ENCODE measurements at places on chromosomes 16 and 17.
A peak's percentile ranks its signal among the peaks of the same experiment; 100 is the strongest.

DNA sequence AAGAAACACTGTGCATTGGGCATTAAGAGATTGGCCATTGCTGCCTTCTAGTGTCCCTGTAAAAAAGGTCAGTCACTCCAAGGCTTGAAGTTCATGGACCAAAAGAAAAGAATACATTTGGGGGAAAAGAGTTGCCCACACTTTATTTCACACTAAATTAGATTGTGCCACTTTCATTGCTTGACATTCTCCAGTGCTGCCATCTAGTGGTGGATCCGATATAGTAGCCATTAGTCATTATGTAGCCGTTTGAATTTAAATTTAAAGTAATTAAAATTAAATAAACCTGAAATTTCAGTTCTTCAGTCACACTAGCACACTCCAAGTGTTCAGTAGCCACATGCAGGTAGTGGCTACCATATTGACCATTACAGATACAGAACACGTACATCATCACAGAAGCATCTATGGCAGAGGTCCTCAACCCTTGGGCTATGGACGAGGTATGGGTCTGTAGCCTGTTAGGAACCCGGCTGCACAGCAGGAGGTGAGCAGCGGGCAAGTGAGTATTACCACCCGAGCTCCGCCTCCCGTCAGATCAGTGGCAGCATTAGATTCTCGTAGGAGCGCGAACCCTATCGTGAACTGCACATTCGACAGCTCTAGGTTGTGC is 21.9 kb upstream of the CDH5 start:
- DNase-seq, result no peak

DNA sequence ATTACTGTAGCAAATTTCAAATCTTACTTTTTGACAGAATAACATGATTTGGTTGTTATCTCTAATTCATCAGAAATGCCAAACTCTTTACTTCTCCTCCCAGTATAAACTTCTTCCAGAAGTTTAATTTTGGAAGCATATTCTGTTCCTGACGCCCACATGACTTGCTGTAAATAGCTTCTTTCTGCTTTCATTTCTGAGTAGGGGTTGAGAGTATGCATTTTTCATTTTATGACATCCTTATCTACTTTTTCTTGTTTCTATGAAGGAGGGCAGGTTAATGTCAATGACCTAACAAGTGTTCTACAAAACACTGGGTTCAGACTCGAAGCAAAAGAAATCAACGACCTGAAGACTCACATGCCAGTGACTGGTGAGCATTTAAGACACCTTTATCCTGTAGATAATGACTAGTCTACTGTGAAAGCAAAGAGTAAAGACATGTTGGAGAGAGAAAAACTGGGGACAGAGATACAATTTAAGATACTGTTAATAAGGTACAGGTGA is 36.5 kb upstream of the EFCAB3 start:
- DNase-seq, result no peak

DNA sequence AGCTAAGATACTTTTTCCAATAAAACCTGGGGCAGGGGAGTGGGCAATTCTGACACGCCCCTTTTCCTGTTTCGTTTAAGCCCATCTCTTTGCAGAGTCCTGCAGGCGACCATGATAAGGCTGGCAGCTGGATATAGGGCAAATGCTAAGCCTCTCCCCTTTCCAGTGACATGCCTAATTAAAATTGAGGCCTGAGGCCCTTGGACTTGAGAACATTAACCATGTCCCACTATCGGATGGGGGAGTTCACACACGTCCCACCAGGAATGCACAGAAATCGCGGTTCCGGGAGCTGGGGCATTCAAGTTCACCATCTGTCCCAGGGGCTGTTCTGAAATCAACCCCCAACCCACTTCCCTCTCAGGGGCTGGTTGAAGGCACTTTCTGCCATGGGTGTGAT is 109.2 kb upstream of the FOXF1 start:
- DNase-seq, result no peak

DNA sequence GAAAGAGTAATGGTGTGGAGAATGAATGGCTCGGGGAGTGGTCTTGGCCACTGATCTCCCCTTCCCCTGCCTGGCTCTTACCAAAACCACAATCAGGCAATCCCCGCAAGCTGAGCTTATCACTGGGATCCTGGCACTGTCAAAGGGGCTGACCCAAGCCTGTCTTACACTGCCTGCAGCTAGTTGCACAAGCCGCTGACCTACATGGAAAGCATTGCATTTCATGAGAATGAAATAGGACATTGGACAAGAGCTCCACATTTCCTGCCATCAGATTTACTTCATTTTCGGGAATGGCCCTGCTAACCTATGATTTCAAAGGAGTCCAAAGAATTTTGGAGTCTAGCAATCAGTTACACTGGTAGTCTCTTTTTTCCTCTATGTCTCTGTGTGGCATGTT is 146.4 kb downstream of the PCTP start:
- DNase-seq, result no peak

- DNase-seq, result no peak
Observed at GRCh38 chr17:6402258-6402657, 32.7 kb downstream of the AIPL1 start.

DNA sequence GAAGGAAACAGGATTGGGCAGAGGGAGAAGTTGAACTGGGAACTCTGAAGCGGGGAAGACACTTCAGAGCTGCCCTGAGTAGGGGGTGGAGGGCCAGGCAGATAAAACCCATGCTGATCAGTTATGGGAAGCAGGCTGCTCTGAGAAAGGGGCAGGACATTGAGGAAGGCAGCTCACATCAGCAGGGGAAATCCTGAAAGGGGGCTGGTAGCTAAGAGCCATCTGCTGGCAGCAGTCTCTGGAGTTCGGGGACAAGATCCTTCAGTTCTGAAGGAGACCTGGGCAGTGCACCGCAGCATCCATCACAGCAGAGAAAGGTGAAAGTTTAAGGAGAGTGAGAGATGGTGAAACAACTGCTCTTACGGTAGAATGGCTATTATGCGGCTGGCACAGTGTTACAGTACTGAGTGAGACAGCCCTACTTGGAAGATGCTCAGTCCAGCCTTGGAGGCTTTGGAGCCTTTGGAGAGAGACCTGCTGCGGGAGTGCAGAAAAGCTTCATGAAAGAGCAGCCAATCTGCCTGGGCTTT is 5.4 kb upstream of the KIF18B start:
- no peak for DNase-seq

DNA sequence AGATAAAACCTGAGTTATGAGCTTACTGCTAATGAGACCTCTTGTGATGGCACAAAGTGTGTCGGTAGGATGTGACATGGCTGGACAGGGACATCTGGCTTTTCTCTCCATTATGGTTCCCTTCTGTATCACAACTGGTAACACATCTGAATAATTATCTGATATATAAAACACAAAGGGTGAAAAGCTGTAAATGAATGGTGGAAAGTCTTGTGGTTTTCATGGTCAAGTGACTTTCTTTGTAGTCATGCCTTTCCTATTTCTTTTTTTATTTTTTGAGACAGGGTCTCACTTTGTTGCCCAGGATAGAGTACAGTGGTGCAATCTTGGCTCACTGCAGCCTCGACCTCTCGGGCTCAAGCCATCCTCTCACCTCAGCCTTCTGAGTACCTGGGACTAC is 35.3 kb upstream of the ZFHX3 start:
- no peak for DNase-seq

- DNase-seq, result peak; percentile 94
Observed at GRCh38 chr17:1714427-1714979, 4.3 kb upstream of the TLCD2 start.

GRCh38 chr16:68379472-68380347 is 68.6 kb downstream of the SMPD3 start:
- DNase-seq, result no peak

- no peak for DNase-seq
Observed at GRCh38 chr17:83107656-83108048, 28.2 kb downstream of the METRNL start.

DNA sequence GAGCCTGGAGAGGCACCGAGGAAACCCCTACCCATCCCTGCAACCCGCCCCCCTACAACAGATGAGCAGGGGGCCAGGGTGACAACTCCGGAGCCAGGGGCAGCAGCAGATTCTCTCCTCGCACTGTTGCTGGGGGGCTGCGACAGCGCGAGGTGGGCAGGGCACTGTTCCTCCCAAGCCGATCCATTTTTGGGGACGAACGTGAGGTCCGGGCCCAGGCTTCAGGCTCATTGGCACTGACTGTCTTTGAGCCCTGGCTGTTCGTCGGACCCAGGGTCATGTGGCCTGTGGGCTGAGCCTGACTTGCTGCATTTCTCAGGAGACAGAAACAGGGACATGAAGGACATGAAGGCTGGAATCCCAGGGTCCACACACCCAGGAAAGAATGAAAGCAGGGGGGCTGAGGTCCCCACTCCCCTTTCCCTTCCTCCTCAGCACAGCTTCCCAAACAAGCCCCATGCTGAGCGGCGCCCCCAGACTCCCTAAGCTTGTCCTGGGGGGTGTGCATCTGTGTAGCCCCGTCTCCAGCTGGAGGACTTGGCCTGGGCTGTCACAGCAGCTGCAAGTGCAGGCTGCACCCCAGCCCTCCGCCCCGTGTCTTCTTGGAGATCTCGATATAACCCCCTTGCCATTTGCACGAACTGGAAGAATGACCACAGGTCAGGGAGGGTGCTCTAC is 18.7 kb downstream of the CEP295NL start:
- no peak for DNase-seq

DNA sequence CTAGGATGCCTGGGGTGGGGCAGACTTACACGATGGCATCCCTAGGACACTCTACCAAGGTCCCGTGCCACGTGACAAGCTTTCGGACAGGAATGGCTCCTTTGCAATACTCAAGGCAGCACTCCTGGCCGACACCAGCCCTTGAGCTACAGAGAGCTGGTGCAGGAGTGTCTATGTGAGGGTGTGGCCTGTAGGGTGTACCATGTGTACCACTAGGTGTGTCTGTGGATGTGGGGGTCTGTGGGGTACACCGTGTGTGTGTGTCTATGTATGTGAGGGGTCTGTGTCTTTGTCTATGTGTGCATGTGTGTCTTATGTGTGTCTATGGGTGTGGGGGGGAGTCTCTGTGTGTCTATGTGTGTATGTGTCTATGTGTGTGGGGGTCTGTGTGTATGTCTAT is 1.9 kb upstream of the TLE7 start:
- no peak for DNase-seq

GRCh38 chr17:72603420-72604242 is 482.8 kb downstream of the SOX9 start:
- peak; percentile 63 for DNase-seq

- DNase-seq, result no peak
Observed at GRCh38 chr16:15837761-15838160, 19.1 kb downstream of the MYH11 start.

- no peak for DNase-seq
Observed at GRCh38 chr17:4849011-4849536, 15.9 kb downstream of the MINK1 start.

- no peak for DNase-seq
Observed at GRCh38 chr17:326010-326621, 26.5 kb downstream of the RPH3AL start.

GRCh38 chr16:52743707-52744106 is 196.8 kb upstream of the TOX3 start:
- DNase-seq, result no peak

DNA sequence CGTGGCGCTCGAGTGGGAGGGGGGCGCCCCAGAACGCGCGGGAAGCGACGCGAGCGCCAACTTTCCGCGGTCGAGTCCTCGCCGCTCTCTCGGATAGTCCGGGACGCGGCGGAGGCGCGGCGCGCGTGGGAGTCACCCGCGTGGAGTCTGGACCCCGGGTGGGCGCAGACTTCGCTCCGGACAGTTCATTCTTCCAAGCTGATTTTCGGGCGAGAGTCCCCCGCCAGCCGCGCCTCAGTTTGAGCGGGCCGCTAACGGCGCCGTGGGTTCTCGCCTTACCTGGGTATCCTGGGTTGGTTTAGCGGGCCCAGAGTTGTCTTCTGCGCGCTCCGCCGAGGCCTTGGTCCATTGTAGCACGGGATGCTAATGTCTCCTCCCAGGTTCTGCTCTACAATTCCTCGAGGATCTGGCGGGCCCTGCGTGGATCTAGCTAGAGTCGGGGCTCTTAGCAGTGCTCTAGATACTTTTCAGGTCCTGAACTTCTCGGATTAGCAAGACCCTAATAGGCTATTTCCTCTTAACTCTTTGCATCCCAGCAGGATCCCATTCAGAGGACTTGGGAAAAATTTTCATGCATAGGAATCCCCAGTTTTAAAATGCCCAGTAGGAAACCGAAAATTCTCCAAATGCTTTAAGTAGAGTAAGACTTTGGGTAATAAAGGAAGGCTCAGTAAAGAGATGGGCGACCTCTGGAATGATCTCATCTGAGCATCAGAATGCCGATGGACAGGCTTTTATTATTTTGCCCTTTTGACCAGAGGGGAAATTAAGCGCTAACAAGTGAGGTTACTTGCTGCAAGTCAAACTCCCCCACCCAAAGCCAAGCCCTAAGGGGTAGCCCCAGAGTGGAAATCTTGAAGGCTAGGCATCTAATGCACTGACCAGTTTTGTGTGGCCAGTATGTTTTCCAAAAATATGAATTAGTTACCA is 537 bp upstream of the GJC1 start:
- no peak for DNase-seq

- no peak for DNase-seq
Observed at GRCh38 chr16:80323187-80323807, 217.5 kb upstream of the DYNLRB2 start.

DNA sequence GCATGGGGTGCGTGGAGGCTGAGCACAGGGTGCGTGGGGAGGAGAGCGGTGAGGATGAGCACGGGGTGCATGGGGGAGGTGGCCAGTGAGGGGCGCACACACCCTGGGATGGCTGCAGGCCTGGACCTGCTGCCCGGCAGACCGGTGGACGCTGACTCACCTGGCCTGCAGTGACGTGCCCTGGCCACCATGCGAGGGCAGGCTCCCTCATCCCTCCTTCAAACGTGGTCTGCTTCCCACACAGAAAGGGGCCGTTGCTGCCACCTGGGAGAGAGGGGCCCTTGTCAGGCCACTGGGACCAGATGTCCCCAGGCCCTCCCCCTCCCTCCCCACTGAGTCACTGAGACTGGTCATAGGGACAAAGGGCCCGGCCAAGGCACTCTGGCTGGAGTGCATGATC is 20.1 kb upstream of the APRT start:
- DNase-seq, result no peak

GRCh38 chr16:29009050-29009837 is 24.4 kb downstream of the LAT start:
- DNase-seq, result no peak

DNA sequence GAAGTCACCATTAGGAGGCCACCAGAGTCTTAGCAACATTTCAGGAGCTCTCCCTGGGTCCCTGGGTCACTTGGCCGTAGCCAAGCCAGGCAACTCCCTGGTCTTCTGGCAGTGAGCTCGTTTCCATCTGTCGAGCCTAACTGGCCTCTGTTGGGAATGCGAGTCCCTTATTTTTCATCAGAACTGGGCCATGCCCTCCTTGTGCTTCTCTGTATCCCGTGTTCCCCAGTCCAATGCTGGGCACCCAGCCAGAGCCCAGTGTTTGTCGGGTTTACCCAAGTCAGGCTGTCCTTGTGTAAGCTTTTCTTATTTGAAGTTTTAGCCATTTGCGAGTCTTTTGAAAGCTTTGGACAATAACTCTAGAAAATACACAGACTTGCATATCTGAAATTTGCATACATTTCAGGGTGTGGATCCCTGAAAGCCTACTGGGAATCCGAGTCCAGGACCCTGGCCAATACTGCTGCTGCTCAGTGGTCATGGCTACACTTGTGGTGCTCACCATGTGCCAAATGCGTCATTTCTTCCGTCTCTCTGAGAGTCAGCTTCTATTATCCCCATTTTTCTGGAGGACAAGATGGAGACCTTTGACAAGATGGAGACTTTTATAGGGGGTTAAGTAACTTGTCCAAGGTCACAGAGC is 81.6 kb upstream of the LGALS9 start:
- DNase-seq, result no peak

- no peak for DNase-seq
Observed at GRCh38 chr17:61849674-61850073, 13.7 kb downstream of the BRIP1 start.

Measured in AG04449 (cell line).